ENCODE measurements at places on chromosomes 6 and 20.

DNA sequence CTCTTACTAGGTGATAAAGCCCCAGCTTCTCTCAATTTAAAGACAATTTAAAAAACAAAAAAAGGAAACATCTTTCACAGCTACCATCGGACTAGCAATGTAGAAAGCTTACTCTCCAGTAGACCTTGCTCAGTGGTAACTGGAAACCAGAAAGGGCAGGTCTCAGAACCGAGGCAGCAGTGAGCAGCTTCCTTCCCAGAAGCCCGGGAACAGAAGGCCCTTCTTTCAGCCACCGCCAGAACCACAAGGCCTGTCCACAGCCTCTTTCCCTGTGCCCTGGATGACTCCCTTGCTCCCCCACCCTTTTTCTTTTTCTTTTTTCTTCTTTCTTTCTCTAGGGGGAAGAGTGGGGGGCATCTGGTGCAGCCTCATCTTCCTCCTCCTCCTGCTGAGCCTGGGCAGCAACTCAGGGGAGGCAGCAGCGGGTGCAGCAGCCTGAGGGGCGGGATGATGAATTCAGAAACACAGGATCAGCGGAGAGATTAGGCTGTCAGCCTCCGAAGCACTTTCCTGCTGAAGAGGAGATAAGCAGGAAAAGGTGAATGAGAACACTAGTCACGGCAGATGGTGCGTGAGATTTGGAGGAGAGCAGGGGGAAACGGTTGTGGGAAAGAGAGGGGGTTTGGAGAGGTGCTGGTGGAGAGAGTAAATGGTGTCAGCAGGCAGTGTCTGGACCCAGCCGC, 158.5 kb downstream of the ID4 start:
- DNase-seq, result no peak

DNA sequence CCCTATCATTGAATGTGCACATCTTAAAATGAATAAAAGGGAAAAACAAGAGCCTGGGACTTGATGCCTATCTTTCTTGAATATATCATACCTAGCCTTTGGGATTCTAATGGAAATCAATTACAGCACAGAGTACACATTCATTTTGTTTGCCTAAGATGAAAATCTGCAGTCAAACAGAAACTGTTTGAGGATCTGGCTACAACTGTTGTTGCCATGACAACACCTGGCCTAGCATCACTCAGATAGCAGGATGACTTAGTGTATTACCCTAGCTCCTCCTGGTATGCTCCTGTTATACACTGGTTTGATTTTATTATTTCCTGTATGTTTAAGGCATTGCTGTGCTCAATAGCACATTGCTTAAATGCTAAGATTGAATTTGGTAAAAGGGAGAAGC, 71.5 kb upstream of the LAMP5 start:
- DNase-seq, result no peak

DNA sequence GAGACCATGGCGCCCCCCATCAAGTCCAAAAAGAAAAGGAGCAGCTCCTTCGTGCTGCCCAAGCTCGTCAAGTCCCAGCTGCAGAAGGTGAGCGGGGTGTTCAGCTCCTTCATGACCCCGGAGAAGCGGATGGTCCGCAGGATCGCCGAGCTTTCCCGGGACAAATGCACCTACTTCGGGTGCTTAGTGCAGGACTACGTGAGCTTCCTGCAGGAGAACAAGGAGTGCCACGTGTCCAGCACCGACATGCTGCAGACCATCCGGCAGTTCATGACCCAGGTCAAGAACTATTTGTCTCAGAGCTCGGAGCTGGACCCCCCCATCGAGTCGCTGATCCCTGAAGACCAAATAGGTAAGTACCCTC, 41.7 kb upstream of the NAA20 start:
- no peak for DNase-seq

- DNase-seq, result no peak
Measured at GRCh38 chr20:62710886-62711702, 2.5 kb downstream of the NTSR1 start.

DNA sequence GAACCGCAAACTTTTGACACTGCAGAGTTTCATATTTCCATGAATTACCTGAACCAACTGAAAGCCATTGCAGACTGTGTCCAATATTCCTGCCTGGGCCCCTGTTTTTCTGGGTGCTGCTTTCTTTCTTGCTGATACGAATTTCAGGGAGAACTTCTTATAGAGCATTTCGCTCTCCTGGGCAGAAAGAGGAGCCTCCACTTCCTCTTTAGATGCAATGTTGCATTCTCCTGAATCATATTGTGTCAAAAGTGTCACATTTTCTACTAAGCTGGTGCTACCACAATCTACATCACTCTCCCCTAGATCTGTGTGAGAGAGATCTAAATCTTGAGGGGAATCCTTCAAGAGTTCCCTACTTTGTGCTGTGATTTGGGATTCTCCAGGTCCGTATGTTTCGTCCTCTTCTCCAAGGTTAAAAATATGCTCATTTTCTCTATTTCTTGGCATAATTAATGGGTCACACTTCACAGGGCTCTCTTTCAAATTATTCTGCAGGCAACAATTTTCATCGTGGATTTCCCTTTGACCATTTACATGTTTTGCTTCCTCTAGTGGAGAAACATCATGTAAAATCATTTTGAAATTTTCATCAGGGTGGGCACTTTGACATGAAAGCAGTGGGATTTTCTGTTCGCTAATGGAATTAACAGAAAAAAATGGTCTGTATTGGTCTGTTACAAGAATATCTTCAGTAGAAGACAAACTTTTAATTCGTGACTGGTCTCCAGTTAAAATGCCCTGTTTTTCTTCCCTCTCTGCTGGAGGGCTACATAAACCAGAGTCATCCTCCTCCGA, 102.3 kb downstream of the DST start:
- DNase-seq, result no peak

DNA sequence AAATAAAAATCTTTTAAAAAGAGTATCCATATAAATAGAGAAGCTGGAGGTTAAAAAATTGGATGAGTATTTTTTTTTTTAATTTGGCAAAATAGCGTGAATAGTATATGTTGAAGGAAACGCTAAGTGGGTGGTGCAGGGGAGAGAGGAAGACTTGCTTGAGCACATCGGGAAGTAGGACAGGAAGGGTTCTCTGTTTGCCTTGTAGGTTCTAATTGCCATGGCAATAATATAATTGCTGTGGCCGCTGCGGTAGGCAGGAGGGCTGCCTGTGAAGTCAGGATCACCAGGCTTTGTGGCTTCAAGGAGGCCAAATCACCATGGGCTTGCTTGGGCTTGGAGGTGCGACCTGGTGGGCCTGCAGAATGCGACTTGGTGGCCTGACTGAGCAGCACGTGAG, 35.1 kb downstream of the IGF2R start:
- no peak for DNase-seq

DNA sequence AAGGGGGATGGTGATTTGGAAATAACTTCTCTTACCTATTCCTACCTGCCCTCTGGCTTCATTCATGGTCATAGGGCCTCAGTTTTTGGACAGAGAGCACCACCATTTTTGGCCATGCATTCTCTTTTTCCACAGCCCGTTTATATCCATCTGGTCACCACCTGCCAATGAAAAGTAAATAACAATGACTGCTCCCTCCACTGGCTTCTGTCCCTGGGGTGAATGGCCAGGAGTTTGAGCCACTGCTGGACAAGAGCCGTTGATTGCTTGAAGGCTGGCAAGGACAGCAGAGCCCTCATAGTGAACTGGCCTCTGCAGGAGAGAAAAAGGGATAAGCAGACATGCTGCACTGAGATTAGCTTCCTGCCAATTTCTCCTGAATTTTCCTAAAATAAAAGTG, 261.8 kb downstream of the ADGB start:
- DNase-seq, result no peak

DNA sequence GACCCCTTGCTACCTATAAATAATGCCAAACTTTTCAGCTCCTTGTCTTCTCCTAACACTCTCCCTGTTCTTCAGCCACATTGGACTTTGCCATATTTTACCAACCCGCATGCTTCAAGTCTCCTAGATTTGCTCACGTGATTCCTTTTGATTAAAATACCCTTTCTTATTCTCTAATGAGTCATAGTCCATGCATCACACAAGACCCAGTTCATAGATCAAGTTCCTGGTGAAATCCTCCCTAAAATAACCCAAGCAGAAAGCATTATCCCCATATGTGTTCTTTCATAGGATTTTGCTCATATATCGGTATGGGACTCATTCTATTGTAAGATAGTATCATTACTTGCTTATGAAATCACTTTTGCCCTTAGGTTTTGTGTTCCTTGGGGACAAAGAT, 108.9 kb upstream of the STXBP5 start:
- DNase-seq, result no peak

DNA sequence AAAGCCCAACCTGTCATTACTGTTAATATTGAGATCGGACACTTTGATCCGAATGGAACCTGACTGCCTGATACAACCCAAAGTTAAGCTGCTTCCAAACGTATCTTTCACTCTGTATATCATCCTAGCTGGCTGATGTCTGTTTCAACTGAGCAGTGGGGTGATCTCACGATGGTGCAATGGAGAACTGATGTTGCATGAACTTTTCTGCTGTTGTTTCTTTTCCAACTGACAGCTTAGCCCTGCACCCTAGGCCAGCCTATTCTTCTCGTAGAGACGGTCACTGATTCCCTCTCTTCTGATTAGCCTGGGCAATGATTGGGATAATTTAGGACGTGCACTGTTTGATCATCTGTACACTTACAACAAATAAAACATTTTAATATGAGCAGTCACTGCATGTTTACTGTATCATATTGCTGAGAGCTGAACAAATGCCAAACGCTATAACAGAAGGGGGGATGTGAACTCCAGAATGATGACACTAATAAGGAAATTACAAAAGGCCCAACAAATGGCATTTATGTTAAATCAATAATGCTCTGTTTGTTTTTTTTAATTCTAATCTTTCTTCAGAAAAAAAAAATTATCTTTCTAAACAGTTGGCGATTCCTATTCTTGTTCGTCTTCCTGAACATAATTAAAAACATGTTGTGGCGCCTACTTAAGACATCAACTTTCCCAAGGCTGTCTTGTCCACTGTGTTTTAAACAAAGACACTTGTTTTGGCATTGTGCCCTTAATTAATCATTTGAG, 184.8 kb downstream of the ZNF217 start:
- no peak for DNase-seq

DNA sequence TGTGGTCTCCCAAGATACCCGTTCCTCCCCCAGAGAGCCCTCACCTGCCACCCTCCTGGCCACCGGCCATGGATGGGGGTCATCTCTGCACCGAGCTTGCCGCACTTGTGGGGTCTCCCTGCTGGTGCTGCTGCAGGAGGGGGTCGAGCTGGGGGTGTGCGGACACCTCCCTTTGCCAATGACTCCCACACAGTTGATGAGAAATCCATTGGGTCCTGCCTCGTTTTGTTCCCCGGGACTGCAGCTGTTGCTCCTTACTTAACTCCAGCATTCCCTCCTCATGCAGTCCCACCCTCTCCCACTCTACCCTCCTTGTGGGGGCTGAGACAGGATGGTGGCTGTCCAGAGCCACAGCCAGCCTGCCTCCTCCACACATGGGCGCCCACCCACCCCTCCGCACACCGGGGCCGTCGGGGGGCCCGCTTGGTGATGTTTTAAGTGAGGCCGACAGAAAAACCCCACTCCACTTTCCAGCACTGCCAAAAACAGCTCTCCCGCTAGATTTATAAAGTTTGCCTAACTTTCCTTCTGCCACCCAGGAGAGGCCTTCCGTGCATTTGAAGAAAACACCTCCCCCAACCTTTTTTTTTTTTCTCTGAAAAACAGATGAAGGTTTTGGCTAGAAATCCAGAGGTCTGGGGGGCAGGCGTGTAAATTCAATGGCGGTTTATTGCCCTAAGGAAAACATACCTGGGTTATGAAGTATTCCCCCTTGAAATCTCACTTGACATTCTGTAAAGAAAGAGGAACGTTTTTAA, 53.5 kb upstream of the APCDD1L start:
- DNase-seq, result no peak

DNA sequence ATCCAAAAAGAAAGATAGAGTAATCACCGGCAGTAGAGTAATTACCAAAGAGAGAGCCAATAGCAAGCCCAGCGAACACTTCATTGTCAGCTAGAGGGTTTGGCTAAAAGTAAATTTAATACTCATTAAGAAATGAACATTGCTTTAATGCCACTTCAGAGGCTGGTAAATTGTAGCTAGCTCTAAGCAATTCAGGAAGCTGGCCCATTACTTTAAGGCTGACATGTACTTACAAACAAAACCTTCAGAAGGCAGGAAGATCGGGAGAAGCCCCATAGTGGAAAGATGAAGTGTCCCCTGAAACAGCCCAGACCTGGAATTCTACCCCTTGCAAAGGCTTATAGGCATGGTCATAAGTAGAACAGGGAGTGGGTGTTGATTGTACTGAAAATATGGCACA, 396.6 kb upstream of the ID4 start:
- DNase-seq, result no peak

DNA sequence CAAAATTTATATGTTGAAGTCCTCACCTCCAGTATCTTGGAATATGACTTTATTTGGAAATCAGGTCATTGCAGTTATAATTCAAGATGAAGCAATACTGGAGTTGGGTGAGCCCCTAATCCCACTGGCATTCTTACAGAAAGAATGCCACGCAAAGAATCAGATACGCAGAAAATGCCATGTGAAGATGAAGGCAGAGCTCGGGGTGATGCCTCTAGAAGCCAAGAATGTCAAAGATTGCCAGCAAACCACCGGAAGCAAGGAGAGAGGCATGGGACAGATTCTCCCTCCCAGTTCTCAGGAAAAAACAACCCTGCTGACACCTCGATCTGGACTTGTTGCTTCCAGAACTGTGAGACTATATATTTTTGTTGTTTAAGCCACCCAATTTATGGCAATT, 273.4 kb upstream of the CITED2 start:
- DNase-seq, result no peak

GRCh38 chr6:168709390-168709789, 268.4 kb downstream of the SMOC2 start:
- DNase-seq, result no peak

DNA sequence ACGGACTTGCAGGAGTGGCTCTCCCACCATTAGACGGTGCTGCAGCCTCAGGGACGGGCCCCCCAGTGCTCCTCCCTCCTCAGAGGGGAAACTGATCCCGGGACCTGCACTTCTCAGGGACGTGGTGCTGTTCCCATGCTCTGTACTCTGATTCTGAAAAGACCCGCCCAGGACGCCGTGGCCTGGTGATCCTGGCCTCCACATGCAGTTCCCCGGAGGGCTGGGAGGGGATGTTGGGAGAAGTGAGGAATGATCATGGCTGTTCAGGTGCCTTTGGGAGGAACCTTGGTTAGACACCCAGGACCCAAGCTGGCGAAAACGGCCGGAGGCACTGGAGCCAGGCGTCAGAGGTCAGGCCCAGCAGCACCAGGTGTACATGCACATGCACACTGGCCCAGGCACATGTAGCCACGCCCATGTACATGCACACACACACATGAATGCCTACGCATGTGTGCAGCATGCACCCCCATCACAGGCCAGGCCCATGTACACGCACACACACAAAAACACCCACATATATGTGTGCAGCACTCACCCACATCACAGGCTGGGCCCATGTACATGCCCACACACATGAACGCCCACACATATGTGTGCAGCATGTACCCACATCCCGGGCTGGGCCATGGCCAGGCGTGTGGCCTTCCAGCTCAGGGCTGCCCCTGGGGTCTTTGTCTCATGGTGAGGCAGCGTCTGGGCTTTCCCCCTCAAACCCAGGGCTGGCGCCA, 52.6 kb upstream of the DACT2 start:
- no peak for DNase-seq

- no peak for DNase-seq
Measured at GRCh38 chr6:164414695-164415094, 894.7 kb downstream of the C6orf118 start.
